ENCODE measurements at places on chromosomes 1 and 21. TPM values are rescaled to one million over a fixed set of nuclear protein-coding genes. Genes with fewer than 3 reads are reported as not detected.

DNA sequence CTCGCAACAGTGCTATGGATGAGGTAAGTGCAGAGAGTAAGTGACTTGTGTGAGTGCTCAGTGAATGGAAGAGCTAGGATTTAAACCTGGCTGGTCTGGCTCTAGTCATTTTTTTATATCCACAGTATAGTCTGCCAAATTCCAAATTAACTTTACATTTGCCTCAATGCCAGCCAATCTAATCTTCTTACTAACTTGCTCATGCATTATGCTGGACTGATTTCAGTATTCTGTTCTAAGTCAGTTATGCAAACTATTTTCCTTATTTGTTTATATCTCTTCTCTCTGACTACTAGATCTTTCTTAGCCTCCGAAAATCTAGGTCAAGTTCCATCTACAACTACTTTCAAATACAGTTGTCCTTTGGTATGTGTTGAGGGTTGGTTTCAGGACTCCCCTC, 133.3 kb downstream of the XPR1 start:
- no peak for DNase-seq

The CEP85 gene
- 13.0 TPM for total RNA-seq

The USH2A gene
- not detected for total RNA-seq

- no peak for DNase-seq
Measured at GRCh38 chr1:81443288-81443687, 357.4 kb upstream of the ADGRL2 start.

The TMEM52 gene
- total RNA-seq = not detected

DNA sequence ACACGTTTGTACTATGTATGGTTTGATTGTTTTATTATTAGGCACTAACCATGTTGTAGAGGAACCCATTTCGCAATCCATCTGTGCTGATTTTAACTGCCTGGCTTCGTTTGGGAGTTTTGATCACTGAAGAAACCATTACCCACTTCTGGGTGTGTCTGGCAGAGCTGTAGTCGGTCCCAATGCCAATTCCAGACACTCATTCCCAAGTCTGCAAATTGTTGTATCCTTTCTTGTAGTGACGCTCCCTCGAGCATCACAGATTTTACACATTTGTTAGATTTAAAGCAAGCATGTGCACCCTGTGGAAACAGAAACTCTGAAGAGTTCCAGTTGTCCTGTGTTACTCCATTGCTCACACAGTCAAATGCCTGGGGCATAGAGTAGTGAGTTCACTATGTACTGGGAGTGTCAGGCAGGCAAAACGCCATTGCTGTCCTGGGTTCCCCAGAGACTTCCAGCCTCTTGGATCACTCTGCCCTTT, 31.0 kb upstream of the EFCAB14 start:
- no peak for DNase-seq

- DNase-seq = no peak
Measured at GRCh38 chr1:233543338-233544255, 70.3 kb upstream of the KCNK1 start.

- no peak for DNase-seq
Measured at GRCh38 chr1:110449661-110450651, 993 bp upstream of the PROK1 start.

The PODN gene
- 13.2 TPM for total RNA-seq

GRCh38 chr1:69110851-69111250, 456.9 kb upstream of the LRRC7 start:
- no peak for DNase-seq
